ENCODE measurements at places on chromosomes 7 and 10. TPM values are rescaled to one million over a fixed set of nuclear protein-coding genes. Genes with fewer than 3 reads are reported as not detected.

The DDIT4 gene
- 267 TPM for total RNA-seq

The STK31 gene
- total RNA-seq = not detected

The GPR15LG gene
- total RNA-seq = not detected

The DMBT1 gene
- total RNA-seq = under 0.01 TPM

The WDFY4 gene
- under 0.01 TPM for total RNA-seq

Data from smooth muscle cell of trachea (primary cell).